ENCODE measurements at places on chromosomes 3 and 15. TPM values are rescaled to one million over a fixed set of nuclear protein-coding genes. Genes with fewer than 3 reads are reported as not detected.

Gene ULK3
- 48.5 TPM for total RNA-seq

GRCh38 chr3:183579967-183580900 is 24.7 kb upstream of the KLHL6 start:
- H3K27ac ChIP-seq = no peak overlapping the region
- no peaks in the 10 kb centered on the region for H3K36me3 ChIP-seq
- peaks cover 29% of the 10 kb centered on the region for H3K27me3 ChIP-seq
- no peak for DNase-seq
- no peak overlapping the region for H3K4me3 ChIP-seq

Gene FEZF2
- not detected for total RNA-seq

GRCh38 chr3:18403061-18403460 is 22.1 kb downstream of the SATB1 start:
- H3K27ac ChIP-seq = peak overlapping the region; percentile 79
- H3K4me3 ChIP-seq = no peak overlapping the region
- peaks cover 84% of the 10 kb centered on the region for H3K36me3 ChIP-seq
- H3K27me3 ChIP-seq = no peaks in the 10 kb centered on the region
- no peak for DNase-seq

GRCh38 chr15:90001683-90002427 is 731 bp downstream of the ZNF710 start:
- peak; percentile 70 for DNase-seq
- H3K36me3 ChIP-seq = peaks cover 4% of the 10 kb centered on the region
- peaks cover 39% of the 10 kb centered on the region for H3K4me1 ChIP-seq

Gene P2RY14
- 2.2 TPM for total RNA-seq

DNA sequence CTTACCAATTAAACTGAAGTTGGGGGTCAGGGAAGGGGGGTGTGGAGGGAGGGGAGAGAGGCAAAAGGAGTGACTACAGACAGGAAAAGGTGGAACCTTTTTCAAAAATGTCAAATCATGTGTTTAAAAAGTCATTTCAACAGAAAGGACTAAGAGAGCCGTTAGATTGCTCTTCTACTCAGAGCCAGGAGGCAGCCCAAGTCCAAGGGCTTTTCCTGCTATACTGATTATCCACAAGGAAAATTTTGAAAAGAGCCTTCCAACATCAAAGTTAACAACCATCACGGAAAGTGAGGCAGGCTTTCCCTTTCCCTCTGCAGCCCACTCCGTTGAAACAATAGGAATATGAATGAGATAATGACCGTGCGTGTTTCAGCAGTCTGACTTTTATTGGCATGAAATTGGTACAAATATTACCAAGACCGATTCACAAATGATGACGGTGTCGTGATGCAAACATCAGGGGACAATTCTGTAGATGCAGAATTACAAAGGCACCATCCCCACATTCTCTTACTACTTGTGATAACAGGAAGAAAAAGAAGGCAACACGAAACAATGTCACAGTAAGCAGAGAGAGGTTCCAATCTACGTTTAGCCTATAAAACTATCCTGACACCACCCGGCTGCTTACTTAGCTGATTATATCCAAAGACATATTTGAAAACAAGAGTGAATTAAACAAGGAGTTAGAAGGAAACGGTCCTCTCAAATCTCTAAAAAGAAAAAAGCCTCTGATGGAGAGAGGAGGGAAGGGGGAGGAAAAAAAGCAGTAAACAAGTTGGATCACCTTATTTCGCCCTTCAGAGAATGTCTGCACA is 453.7 kb downstream of the FOXP1 start:
- peak overlapping the region; percentile 90 for H3K4me3 ChIP-seq
- peaks cover 3% of the 10 kb centered on the region for H3K27me3 ChIP-seq
- H3K4me1 ChIP-seq = peaks cover 59% of the 10 kb centered on the region
- peaks cover 9% of the 10 kb centered on the region for H3K36me3 ChIP-seq
- peak; percentile 50 for DNase-seq
- peak overlapping the region; percentile 92 for H3K27ac ChIP-seq

Gene VGLL4
- total RNA-seq = 53.2 TPM

DNA sequence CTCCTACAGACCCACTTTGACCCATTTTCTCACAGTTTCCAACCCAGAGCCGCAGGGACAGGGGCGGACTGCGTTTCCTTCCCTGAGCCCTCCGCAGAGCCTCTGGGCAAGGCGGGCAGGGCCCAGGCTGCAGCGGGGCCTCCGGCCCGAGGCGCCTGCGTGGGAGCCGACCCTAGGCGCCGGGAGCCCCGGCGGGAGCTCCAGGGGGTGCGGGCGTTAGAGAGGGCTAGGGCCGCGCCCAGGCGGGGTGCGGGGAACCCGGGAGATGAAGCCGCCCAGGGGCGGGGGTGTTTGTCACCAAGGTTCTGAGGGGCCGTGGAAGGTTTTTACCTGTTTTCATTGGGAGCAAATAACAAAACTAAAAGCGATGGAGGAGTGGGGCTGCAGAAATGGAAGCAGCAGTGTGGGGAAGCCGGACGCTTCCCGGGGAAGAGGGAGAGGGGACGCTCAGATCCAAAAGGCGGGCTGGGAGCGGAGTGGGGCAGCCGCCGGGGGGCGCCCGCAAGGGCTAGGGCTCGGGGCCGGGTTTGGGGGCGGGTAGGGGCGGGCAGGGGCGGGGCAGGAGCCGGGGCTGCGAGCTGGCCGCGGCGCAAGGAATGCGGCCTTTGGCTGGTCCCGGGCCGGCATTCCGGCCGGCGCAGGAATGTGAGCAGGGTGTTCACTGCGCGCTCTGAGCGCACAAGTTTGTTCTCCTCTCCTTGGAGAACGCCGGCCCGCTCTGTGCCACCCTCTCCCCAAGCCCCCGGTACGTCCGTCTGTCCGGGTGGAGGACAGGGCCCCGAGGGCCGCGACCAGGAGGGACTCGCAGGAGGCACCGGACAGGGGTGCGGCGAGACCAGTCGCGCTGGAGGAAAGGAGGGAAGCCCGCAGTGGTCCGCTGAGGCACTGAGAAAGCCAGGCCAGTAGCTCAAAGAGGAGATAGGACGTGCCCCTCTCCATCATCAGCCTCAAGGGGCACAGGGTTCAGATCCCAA is 61.1 kb downstream of the AMOTL2 start:
- no peak overlapping the region for H3K27ac ChIP-seq
- peaks cover 1% of the 10 kb centered on the region for H3K4me1 ChIP-seq
- H3K36me3 ChIP-seq = no peaks in the 10 kb centered on the region
- peak; percentile 36 for DNase-seq
- peaks cover 55% of the 10 kb centered on the region for H3K27me3 ChIP-seq
- no peak overlapping the region for H3K4me3 ChIP-seq

DNA sequence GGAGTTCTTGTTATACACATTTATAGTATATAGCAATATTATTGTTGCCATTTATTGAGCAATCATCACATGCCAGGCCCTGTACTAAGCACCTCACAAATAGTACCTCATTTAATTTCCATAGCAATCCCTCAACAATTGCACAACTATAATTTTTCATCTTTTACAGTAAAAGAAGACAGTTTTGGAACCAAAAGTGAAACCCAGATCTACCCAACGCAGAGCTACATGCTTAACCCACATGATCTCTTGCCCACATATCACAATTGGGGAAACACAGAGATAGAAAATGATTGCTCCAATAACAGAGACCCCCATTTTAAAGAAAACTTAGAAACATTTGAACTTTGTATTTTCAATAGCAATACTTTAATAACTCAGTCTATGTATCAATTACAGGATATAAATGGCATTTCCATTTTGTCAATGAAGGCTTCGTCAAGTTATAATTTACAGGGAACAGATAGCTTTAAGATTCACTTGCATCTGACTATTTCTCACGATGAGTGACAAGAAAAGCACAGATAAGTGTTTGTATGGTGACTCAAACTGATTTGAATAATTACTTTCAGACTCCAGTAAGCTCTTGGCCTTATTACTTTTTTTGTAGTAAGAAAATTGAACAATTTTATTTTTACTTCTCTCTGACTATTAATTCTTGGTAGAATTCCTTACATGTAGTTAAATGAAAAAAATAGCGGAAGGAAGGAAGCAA is 38.7 kb upstream of the CCDC50 start:
- peak overlapping the region; percentile 5 for H3K4me3 ChIP-seq
- no peaks in the 10 kb centered on the region for H3K36me3 ChIP-seq
- peak overlapping the region; percentile 22 for H3K27ac ChIP-seq
- no peaks in the 10 kb centered on the region for H3K27me3 ChIP-seq
- DNase-seq = no peak
- no peaks in the 10 kb centered on the region for H3K4me1 ChIP-seq

Gene POPDC2
- 2.3 TPM for total RNA-seq

DNA sequence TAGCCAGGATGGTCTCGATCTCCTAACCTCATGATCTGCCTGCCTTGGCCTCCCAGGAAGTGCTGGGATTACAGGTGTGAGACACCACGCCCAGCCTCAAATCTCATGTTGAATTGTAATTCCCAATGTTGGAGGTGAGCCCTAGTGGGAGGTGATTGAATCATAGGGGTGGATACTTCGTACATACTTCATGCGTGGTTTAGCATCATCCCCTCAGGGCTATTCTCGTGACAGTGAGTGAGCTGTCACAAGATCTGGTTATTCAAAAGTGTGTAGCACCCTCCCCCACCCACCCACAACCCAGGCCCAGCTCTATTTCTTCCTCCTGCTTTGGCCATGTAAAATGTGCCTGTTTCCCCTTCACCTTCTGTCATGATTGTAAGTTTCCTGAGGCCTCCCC is 236.9 kb upstream of the IL12A start:
- H3K4me3 ChIP-seq = no peak overlapping the region
- H3K27ac ChIP-seq = no peak overlapping the region
- DNase-seq = no peak
- H3K4me1 ChIP-seq = no peaks in the 10 kb centered on the region
